Ureter (tissue), 1 donor: ENCODE measurements at places on chromosomes 1 and 21. TPM values are rescaled to one million over a fixed set of nuclear protein-coding genes. Genes with fewer than 3 reads are reported as not detected.

GRCh38 chr1:47452426-47452825, 14.6 kb downstream of the FOXD2 start:
- no peak for DNase-seq

GRCh38 chr1:29396438-29397255, 160.3 kb downstream of the PTPRU start:
- DNase-seq: no peak

DNA sequence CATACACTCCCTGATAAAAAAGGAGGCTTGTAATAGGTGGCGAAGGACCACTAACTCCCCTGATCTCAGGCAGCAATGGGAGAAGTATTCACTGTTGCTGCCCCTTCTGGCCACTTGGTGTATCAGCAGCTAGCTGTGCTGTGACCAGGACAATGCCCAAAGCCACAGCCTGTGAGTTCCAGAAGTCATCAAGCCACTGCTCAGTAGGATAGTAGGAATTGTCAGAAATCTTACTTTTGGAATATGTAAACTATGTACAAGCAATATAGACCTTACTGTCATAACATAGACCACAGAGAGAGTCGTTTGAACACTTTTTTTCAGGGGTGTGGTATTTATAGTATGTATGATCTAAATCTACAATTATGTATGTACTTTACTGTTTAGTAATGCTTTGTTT, 248.3 kb upstream of the CAMK1G start:
- DNase-seq: no peak

Gene RGS13
- 0.62 TPM for total RNA-seq
